ENCODE measurements at places on chromosomes 6 and 20.

GRCh38 chr6:113246186-113246585, 611.0 kb upstream of the MARCKS start:
- DNase-seq: no peak

DNA sequence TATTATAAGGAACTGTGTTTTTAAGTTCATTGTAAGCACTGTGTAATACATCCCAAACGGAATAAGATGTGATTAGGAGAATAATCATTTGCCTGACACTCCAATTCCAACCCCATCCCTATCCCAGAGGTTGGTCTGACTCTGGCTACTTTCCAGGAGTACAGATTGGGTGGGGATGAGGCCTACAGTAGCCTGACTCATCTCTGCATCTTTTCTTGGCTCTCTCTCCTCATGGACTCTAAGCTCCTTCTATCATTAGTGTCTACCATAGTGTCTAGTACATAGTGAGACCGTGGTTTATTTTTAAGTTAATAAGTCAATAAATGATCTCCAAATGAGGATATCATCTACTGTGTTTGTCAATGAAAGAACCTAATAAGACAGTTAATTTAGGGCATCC, 92.2 kb upstream of the CNKSR3 start:
- no peak for DNase-seq

GRCh38 chr20:2814587-2815051, at the start of gene C20orf141:
TSS of gene C20orf141 (plus strand) at chr20:2814987. CDS start at chr20:2815185, 198 bp downstream.
- DNase-seq: no peak

GRCh38 chr6:100810015-100810414, 71.1 kb downstream of the ASCC3 start:
- DNase-seq: no peak

DNA sequence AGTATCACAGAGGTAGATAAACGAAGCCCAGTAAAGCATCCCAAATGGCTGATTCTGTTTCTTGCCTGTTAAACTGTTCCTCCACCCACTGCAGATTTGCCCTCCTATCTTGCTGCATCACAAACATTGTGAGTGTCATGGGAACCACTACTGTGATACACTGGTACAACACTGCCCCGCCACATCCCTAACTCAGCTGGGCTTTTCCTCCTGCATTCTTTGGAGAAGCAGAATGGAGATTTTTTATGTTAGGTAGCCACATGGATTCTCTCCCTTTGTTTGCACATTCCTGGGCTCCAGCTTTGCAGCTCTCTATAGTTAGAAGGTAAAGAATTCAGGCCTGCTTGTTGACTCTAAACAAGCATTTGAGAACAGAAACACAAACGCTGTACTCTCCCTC, 234.1 kb downstream of the TMEM242 start:
- no peak for DNase-seq

DNA sequence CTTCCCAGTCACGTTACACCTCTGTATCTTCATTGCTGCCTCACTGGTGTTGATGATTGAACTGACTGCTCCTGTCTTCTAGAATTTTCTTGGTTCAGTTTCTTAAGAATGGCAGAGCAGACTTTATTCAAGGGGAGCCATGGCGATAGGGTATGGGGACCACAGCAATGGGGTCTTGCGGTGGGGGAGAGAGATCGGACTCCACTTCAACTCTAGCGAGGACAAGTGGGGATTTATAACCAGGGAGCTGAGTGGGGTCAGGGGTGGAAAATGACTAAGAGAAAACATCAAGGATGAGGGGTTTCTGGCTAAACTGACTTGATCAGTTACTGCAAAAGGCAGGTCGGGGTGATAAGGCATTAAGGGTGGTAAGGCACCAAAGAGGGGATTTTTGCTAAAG, 156.4 kb downstream of the CD83 start:
- no peak for DNase-seq

- DNase-seq: no peak
These were observed 15.5 kb upstream of the MROH8 start for GRCh38 chr20:37194621-37195417.

DNA sequence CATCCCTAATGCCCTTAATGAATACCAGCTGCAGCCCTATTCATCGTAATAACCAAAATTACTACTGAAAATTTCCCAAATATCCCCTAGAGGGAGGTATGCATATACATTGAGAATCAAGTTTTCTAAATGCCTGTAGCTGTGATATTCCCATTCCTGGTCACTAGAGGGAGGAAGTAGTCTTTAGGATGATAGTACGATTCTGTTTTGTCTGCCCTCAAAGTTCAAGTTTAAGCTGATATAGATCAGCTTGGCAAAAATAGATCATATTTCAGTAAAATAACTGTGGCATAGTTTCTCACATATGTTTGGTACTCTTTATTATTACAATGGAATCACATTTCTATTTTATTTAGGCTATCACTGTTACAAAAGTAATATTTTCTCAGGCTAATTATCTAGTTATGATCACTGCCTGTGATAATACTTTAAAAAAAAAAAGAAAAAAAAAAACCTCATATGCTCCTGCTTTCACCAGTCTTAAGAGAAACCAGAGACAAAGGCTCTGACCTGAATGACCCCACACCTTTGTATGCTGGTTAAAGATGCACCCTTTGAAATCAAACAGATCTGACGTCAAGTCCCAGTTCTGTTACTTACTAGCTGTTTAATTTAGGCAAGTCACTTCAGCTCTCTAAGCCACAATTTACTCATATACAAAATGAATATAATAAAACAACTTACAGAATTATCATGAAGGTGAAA, 11.0 kb downstream of the TSPYL1 start:
- no peak for DNase-seq

- DNase-seq: peak; percentile 13
These were observed 28.7 kb downstream of the CFAP206 start for GRCh38 chr6:87436435-87436834.

DNA sequence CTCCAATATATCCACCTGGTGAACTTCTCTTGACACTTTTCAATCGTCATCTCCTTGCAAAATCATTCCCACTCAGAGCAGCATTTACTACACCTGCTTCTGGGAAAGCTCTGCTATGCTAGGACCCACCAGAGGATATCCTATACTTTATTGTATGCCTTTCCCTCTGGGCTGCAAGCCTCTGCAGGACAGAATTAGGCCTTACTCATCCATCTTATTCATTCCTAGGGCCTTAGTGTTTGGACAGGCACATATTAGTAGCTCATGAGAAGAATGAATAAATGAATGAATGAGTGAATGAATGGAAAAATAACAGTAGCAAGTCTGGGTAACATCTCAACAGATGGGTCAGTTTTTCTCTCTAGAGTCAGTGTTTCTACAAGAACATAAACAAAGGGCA, 216.1 kb downstream of the MAFB start:
- DNase-seq: no peak

GRCh38 chr6:16441262-16441661, 202.9 kb downstream of the GMPR start:
- no peak for DNase-seq

GRCh38 chr20:2405693-2406065, 25.0 kb downstream of the TGM6 start:
- no peak for DNase-seq

DNA sequence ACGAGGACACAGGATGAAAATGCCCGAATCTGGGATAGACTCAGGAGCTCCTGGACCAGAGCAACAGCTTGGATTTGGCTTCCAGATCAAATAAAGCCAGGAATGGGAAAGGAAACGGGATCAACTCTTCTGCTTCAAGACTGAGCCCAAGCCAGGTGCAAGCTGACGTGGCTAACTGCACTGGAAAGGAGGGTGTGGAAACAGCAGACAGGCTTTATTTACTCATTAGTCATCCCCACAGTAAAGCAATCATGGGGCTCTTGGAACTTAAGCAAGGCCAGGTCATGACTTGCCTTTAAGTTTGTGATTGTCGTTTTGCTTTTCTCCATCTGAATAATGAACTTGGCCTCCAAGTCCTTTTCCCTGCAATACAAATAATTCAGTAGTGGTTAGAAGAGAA, 45.2 kb downstream of the KIF16B start:
- DNase-seq: no peak
